ENCODE measurements at places on chromosomes 5 and 9. TPM values are rescaled to one million over a fixed set of nuclear protein-coding genes. Genes with fewer than 3 reads are reported as not detected.

ALDH1A1 gene
- not detected for total RNA-seq

NEURL1B gene
- total RNA-seq: 7.8 TPM

SPATA31D4 gene
- not detected for total RNA-seq

CCL28 gene
- total RNA-seq: 15.1 TPM

INSL6 gene
- total RNA-seq: not detected

PROB1 gene
- 3.4 TPM for total RNA-seq

F12 gene
- 0.22 TPM for total RNA-seq

BHMT2 gene
- not detected for total RNA-seq

RETREG1 gene
- 48.4 TPM for total RNA-seq

RANBP3L gene
- not detected for total RNA-seq

PIGO gene
- total RNA-seq: 22.0 TPM

ATOSB gene
- 15.6 TPM for total RNA-seq

PCDHGB7 gene
- total RNA-seq: not detected

ARPC5L gene
- total RNA-seq: 63.3 TPM

PCDHB5 gene
- not detected for total RNA-seq

FST gene
- not detected for total RNA-seq

FBXW2 gene
- total RNA-seq: 83.3 TPM

RLN1 gene
- total RNA-seq: 1.6 TPM

FOXD4L6 gene
- total RNA-seq: not detected

AJM1 gene
- 4.0 TPM for total RNA-seq

FOXD4L3 gene
- not detected for total RNA-seq

NME5 gene
- total RNA-seq: not detected

CCDC69 gene
- 84.1 TPM for total RNA-seq

PAIP1 gene
- total RNA-seq: 37.1 TPM

FGFR4 gene
- 0.64 TPM for total RNA-seq

PAEP gene
- total RNA-seq: not detected

SLC6A7 gene
- total RNA-seq: not detected

TTC1 gene
- 46.9 TPM for total RNA-seq

PITX1 gene
- not detected for total RNA-seq

SLC22A5 gene
- 3.2 TPM for total RNA-seq

LCN12 gene
- 3.1 TPM for total RNA-seq

WDR38 gene
- total RNA-seq: not detected

ANXA6 gene
- total RNA-seq: 494 TPM

PDCD1LG2 gene
- 2.2 TPM for total RNA-seq

GPX3 gene
- total RNA-seq: not detected

ENC1 gene
- 2.2 TPM for total RNA-seq

TSC1 gene
- 37.6 TPM for total RNA-seq

ELAVL2 gene
- total RNA-seq: not detected

NUTM2G gene
- total RNA-seq: not detected

PCDHB9 gene
- total RNA-seq: not detected

TRPM6 gene
- total RNA-seq: not detected

PRDM9 gene
- not detected for total RNA-seq

RABGAP1 gene
- 28.4 TPM for total RNA-seq

All from activated CD4-positive, alpha-beta T cell treated with anti-CD3 and anti-CD28 coated beads, Interleukin-2, amount 10 ng/mL, durations not matched to agents 7 days and 5 days (primary cell).